GM13976 (cell line): ENCODE measurements at places on chromosomes 16 and 17.

DNA sequence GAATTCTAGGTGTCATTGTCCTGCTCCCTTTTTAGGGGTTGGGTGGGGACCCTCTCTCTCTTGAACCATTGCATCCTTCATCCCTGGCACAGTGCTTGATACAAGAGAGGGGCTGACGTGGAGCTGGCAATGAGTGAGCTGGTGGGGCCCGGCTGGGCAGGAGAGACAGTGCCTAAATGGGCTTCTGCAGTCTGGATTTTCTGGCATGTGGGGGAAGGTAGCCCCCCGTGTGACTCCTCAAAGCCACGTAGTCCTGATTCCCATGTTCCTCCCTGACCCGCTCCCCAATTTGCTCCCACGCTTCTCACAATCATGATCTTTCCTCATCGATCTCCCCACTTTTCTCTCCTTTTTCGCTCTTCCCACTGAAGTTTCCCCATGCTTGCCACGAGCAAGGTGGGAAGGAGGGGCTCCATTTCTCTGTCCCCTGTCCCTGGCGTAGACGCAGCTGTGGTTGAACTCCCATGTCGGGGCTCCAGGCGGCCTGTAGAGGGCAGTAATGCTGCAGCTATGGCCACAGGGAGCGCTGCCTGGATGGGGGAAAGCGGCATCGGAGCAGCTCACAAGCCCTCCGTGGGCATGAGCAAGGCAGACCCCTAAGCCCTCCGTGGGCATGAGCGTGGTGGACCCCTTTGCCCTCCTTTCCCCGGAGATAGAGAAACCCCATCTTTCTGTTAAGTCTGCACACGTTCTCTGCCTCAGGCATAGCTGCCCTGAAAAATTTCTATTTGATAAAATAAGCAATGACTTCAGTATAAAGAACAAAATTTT is 47.5 kb downstream of the HAPSTR1 start:
- peak; percentile 75 for DNase-seq

GRCh38 chr17:82219083-82219482 is 6.4 kb upstream of the CCDC57 start:
- no peak for DNase-seq

DNA sequence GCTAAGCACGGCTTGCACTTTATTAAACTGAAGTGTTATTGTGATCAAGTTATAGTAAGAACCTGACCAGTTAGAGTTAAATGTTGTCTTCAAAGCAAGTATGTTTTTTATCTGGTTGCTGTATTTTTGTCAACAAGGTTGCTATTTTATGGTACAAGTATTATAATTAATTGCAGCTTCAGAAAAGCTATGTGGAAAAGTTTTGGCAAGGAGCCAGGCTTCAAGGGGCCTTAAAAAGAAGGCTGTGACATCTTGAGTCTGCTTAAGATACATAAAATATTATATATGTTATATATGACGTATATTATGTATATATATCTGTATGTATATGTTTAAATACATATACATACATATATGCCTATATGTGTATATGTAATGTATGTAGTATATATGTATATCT is 1461.2 kb upstream of the CDH8 start:
- DNase-seq = no peak

DNA sequence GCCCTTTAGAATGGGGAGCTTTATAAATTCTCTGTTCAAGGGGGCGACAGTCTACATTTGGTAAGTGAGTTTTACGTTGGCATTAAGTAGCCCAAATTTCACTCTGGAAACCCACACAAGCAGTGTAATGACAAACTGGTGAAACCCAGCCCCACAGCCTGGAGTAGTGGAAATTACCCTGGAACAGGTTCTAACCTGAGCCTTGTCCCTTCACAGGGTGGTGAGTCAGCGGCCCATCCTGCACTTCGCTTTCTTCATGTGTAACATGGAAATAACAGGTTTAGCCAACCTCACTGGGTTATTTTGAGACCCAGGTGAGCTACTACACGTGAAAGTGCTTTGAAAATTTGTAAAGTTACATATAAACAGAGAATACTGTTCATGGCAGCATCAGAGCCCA is 3.5 kb upstream of the TLCD3A start:
- no peak for DNase-seq

DNA sequence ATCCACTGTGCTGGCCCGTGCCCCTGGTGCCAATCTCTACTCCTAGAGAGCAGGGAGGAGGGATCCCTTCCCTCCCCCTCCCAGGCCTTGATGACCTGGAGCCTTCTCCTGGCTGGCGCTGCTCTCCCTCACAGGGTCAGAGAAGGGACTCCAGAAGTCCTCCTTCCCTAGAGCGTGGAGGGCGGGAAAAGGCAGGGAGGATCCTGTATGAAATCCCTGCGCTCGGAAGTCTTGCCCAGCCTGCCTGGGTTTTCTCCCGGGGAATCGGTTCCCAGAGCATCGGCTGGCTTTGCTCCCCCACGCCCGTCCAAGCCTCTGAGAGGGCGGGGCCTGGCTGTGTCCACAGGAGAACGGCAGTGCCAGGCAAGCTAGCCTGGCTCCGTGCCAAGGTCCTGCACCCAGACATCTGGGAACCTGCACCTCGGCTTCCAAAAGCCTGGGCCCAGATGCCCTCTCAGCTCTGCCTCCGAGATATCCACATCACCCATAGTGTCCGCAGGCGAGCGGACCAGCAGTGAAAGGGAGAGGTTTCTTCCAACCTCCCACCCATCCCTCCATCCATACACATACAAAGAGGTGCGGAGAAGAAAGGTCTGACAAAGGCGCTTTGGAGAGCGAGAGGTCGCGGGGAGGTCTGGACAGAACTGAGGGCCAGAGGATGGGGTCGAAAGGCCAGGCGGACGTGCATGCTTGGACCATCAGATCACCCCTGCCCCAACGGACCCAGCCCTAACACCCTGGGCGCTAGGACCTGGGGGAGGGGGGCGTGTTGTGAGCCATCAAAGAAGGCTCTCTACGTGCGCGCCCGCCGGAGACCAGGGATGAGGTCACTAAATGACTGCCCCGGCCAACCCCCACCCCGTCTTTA is 1.1 kb downstream of the MPP2 start:
- DNase-seq = no peak

DNA sequence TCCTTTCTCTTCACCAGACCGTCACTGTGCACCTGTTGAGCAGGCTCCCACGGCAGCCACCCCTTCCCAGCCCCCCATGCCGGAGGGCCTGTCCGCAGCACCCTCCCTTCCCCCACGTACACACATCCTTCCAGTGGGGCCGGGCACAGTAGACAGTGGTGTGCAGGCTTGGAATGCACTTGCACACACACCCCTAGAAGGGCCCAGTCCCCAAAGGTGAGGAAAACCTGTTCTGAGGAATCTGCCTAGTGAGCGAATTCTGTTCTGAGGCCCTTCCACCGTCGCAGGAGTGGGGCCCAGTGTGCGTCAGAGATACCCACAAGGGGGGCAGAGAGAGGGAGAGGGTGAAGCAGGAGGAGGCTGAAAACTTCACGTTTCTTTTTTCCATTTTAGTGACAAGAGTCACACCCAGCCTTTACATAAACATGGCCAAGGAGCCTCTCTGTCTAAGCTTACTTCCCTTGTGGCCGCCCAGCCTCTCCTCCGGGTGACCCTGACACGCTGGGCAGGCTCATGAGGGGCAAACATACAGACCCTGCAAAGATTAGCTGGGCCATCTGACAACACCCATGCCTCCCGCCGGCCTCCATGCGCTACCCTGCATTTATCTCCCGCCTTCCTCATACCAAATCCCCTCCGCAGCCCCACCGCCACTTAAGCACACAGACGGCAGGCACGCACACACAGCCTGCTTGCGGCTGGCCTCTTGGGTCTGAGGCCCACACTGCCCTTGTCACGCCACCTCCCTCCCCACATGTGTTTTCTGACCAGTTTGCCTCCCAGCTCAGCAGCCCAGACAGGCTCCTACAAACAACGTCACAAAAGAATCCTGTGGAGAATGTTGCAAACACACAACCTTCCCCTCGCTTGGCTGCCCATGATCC is 1.8 kb downstream of the ZBTB4 start:
- DNase-seq = no peak

- peak; percentile 87 for DNase-seq
Measured at GRCh38 chr16:81076566-81077075, 417 bp downstream of the C16orf46 start.

GRCh38 chr17:76696763-76697701 is 13.7 kb downstream of the MXRA7 start:
- DNase-seq = peak; percentile 66

DNA sequence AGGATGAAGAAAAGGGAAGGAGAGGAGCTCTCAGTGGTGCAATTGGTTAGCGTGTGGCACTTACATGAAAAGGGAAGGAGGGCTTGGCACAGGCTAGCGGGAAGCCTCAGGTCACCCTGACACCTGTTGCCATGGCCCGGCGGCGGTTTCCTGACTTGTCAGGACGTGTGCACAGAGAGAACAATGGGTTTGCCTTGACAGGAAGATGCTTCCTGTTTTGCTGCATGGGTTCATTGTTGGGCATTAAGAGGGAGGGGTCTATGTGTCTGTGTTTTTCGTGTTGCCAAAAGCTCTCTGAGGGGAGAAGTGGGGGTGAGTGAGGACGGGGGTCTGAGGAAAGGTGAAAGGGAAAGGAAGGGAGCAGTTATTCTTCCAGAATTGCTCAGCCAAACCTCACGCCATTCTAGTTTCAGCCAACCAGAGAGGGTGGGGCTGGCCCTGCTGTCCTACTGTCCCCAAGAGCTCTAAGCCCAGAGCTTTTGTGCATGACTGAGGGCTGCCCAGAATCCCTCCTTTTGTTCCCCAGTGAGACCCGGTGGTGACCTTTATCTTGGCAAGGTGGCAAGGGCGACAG is 17.1 kb upstream of the CCR7 start:
- DNase-seq = peak; percentile 49

GRCh38 chr16:17312094-17312710 is 158.6 kb downstream of the XYLT1 start:
- DNase-seq = no peak

DNA sequence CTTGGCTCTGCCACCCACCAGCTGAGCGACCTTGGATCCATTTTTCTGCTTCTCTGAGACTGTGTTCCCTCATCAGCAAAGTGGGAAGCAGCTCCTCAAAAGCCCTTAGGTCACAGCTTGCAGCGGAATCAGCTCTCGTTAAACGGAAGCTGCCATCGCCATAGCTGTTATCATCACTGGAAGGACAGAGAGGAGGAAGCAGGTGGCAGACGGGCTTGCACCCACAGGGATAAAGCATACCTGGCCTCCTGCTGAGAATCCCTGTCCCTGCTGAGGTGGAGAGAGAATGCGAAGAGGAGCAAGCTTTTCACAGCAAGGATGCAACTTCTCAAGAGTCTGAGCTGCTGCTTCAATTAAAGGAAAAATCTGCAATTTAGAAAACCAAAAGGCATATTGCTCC is 106.6 kb downstream of the CLEC16A start:
- DNase-seq = no peak

- DNase-seq = no peak
Measured at GRCh38 chr16:4606354-4606753, 8.3 kb downstream of the UBALD1 start.

GRCh38 chr17:32927724-32928585 is at the start of gene TMEM98:
Gene TMEM98, plus strand, starts transcription at chr17:32928153. Its CDS starts 3,376 bp downstream, at chr17:32931529.
- peak; percentile 46 for DNase-seq

DNA sequence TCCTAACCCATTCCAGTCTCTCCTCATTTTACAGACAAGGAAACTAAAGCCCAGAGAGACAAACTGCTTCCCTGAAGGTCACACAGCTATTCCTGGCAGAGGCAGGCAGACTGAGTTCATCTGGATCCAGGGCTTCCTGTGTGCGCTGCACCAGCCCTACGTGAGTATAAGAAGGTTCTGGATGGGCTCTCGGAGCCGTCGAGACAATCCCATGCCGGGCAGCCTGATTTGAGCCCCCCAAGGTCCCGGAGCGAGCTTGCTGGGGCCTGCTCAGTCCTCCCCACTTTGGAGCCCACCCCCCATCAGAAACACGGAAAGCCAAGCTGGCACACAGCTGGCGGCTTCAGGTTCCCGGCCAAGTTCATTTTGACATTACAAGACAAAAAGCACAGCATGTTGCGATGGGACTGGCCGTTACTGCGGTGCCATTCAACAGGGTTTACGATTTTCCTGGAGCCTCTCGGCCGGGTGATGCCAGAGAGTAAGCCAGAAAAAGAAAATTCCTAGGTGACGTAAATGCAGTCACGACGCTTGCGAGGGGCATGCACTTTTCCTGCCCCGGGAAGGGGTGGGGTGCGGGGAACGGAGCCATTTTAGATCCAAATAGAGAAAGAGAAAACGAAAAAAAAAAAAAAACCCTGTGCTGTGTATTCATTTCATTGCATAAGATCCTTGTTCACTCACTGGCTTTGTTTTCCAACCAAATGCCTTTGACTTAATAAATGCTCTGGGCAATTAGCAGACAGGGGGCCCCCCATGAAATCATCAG is 167.1 kb upstream of the FOXF1 start:
- DNase-seq = no peak
